RWPE2 (cell line): ENCODE measurements at places on chromosomes 3 and 15.

- no peak overlapping the region for H3K4me3 ChIP-seq
- H3K27ac ChIP-seq: no peak overlapping the region
- H3K27me3 ChIP-seq: no peaks in the 10 kb centered on the region
Measured at GRCh38 chr3:105891101-105891500, 22.3 kb upstream of the CBLB start.

- no peaks in the 10 kb centered on the region for H3K27me3 ChIP-seq
- DNase-seq: no peak
- no peak overlapping the region for H3K4me3 ChIP-seq
- no peaks in the 10 kb centered on the region for H3K36me3 ChIP-seq
- peak overlapping the region; percentile 75 for H3K27ac ChIP-seq
- H3K4me1 ChIP-seq: peaks cover 21% of the 10 kb centered on the region
Measured at GRCh38 chr3:159458982-159459381, 529.7 kb upstream of the IL12A start.

DNA sequence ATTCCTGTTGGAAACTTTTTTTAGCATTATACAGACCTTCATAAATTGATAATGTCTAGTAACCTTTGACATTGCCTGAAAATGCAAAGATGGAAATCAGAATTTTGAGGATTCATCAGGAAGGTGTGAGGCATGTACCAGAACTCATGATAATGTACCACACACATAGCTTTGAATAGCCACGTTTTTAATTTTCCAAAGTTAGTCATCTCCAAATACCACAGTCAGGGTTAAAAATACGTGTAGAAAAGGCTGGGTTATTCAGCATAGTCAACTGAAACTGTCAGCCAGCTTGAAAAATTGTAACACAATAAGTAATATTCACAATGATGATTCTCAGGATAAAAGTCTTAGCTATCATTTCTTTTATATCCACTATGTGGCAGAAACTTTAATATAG is 102.0 kb upstream of the THRB start:
- H3K4me3 ChIP-seq: no peak overlapping the region
- H3K27ac ChIP-seq: peak overlapping the region; percentile 56
- no peaks in the 10 kb centered on the region for H3K27me3 ChIP-seq
- DNase-seq: no peak

DNA sequence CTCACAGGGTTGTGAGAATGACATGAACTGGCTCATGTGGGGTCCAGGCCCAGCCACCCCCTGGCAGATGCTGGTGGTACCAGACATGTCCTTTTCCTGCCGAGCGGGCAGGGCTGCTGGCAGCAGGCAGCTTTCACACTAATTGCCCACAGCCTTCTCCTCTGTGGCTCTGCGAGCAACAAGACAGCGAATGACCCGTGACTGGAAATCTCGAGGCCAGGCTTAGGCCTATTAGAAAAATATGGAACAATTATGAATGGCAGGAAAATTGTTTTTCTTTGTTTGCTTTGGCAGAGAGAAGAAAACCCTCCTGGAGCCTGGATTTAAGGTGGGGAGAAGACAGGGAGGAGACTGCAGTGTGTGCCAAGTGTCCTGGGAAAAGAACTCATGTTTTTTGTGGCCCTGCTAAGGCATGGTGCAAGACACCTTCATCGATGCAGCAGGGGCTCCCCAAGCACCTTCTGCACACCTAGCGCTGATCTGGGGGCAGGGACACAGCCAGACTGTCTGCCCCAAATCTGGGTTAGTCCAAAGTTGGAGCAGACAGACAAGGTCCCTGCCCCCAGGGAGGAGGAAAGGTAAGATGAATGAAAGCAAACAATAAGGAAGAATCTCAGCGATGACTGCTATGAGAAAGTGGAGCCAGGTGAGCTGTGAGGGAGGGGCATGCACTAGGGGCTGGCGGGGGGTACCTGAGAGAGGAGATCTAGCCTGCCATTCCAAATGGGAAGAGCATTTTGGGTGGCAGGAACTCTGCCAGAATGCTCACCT is 193.8 kb upstream of the TLE3 start:
- no peak overlapping the region for H3K27ac ChIP-seq
- no peaks in the 10 kb centered on the region for H3K36me3 ChIP-seq
- H3K4me1 ChIP-seq: peaks cover 6% of the 10 kb centered on the region
- no peak for DNase-seq
- no peaks in the 10 kb centered on the region for H3K27me3 ChIP-seq

DNA sequence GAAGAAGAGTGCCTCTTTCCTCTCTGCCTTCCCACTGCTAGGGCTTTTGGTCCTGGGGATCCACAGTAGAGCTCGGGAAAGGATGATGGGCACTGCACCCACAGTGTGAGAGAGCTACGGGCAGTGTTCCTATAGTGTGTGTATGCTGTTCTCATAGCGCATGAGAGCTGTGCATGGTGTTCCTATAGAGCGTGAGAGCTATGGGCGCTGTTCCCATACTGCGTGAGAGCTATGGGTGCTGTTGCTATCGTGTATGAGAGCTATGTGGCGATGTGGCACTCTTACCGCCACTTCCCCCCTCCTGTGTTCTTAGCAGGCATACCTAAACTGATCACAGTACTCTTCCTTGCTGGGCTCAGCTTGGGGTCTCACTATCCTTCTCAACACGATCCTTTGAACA is 213.5 kb downstream of the EDEM1 start:
- no peak overlapping the region for H3K27ac ChIP-seq
- H3K27me3 ChIP-seq: no peaks in the 10 kb centered on the region
- H3K4me1 ChIP-seq: no peaks in the 10 kb centered on the region
- no peak for DNase-seq

- H3K36me3 ChIP-seq: no peaks in the 10 kb centered on the region
- no peak overlapping the region for H3K4me3 ChIP-seq
- no peak overlapping the region for H3K27ac ChIP-seq
- H3K27me3 ChIP-seq: no peaks in the 10 kb centered on the region
- no peaks in the 10 kb centered on the region for H3K4me1 ChIP-seq
Measured at GRCh38 chr3:60046210-60046609, 996.4 kb upstream of the CFAP20DC start.

- no peaks in the 10 kb centered on the region for H3K27me3 ChIP-seq
- DNase-seq: no peak
- H3K4me3 ChIP-seq: no peak overlapping the region
- H3K36me3 ChIP-seq: no peaks in the 10 kb centered on the region
Measured at GRCh38 chr3:187040516-187041361, 98.6 kb downstream of the RPL39L start.

- H3K36me3 ChIP-seq: no peaks in the 10 kb centered on the region
- DNase-seq: no peak
- no peaks in the 10 kb centered on the region for H3K27me3 ChIP-seq
- H3K4me1 ChIP-seq: no peaks in the 10 kb centered on the region
Measured at GRCh38 chr3:64667138-64667537, 20.7 kb downstream of the ADAMTS9 start.

- H3K4me3 ChIP-seq: no peak overlapping the region
- peaks cover 39% of the 10 kb centered on the region for H3K27me3 ChIP-seq
- DNase-seq: no peak
Measured at GRCh38 chr3:124582621-124583395, 147.4 kb upstream of the UMPS start.

DNA sequence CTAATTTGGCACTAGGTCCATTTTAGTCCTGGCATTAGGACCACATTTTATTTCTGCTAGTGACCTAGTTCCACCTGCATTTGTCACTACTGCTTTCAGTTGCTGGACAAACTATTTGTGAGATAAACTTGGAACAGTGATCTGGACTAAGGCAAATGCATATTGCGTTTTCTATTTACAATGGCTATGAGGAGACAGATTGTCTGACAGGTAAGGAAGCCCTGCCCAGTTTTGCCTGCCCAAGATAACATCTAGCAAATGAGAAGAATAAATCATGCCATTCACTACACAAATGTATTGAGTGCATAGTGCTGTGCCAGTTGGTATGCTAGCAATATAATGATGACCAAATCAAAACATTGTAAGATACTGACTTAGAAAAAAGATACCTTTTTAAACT is 245.7 kb downstream of the GRM7 start:
- DNase-seq: no peak
- no peaks in the 10 kb centered on the region for H3K4me1 ChIP-seq
- no peaks in the 10 kb centered on the region for H3K36me3 ChIP-seq

DNA sequence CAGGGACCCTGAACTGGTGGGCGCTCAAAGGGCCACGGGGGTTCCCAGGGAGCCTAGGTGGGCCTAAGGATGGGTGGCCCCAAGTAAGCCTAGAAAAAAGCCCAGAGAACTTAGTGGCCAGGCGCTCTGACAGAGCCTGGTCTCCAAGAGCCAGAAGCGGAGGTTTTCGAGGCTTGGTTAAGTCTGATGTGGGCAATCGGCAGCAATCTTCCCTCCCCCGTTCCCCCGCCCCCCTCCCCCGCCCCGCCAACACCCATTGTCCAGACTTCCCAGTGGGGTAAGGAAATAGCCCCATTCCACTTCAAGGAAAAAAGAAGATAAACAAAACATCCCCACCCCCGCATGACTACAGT is 6.7 kb downstream of the EOMES start:
- no peak overlapping the region for H3K27ac ChIP-seq
- H3K4me1 ChIP-seq: no peaks in the 10 kb centered on the region
- H3K4me3 ChIP-seq: no peak overlapping the region
- peaks cover 4% of the 10 kb centered on the region for H3K27me3 ChIP-seq
- H3K36me3 ChIP-seq: no peaks in the 10 kb centered on the region
- DNase-seq: no peak

GRCh38 chr15:74311734-74312444 is 55.6 kb downstream of the CYP11A1 start:
- no peaks in the 10 kb centered on the region for H3K4me1 ChIP-seq
- H3K27ac ChIP-seq: no peak overlapping the region
- H3K36me3 ChIP-seq: no peaks in the 10 kb centered on the region
- no peak for DNase-seq
- no peak overlapping the region for H3K4me3 ChIP-seq

DNA sequence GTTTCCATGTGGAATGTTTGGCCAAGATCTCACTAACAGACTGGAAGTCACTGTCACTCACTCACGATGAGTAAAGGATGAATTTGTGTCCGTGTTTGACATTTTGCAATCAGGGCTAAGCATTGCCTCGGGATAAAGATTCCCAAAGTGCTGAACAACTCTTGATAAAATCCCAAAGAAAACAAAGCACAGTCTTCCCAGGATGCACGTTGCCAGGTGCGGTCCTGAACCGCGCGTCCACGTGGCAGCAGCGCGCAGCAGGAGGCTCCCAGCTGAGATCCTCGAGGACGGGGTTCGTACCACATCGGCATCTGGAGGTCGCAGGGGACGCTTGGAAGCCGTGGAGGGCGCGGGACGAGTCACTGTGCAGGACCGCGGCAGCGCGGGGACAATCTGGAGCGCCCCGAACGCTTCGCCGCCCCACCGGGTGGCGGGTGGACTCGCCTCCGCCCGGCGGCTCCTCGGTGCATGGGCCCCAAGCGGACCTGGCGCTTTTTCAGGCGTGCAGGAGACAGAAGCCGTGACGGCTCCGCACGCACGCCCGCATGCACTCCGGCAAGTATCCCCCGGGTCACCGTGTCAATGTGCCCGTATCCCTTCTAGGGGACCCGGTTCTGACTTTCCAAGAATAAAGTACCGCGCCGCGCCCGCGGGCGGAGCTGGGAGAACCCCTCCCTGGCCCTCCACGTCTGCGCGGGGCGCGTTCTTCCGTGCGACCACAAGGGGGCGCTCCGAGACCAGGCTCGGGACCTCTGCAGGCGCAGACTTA is 17.7 kb downstream of the CPN2 start:
- H3K4me1 ChIP-seq: peaks cover 30% of the 10 kb centered on the region
- DNase-seq: no peak
- H3K36me3 ChIP-seq: no peaks in the 10 kb centered on the region

- no peak for DNase-seq
- no peaks in the 10 kb centered on the region for H3K27me3 ChIP-seq
- H3K36me3 ChIP-seq: peaks cover 12% of the 10 kb centered on the region
Measured at GRCh38 chr15:45064386-45064785, 41.4 kb downstream of the SORD start.

DNA sequence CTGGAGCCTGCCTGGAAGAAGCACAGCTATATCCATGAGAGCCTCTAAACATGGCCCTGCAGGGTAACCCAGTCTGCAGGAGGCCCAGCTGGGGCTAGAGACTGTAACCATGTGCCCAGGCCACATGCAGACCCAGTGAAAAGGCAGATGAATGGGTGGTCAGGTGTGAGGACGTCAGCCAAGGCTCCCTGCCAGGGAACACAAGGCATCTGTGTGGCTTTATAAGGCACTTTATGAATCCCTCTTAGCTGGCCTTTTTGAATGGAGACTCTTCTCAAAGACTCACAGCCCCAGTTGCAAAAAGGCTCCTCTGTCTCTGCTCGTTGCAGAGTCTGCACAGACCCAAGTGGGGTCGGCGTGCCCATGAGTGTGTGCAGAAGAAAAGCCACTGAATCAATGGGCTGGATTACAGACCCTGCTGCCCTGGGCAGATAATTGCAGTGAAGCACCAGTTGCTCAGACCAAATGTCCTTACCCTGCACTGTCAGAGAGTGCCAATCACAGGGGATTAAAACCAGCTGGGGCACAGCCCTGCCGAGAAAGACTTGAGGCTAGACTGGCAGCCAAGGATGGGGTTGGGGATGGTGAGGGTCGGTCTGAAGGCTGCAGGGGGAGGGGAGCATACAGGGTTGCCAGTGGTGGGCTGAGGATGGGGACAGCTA is 154.2 kb downstream of the RAB11A start:
- no peak overlapping the region for H3K4me3 ChIP-seq
- no peak overlapping the region for H3K27ac ChIP-seq
- no peaks in the 10 kb centered on the region for H3K27me3 ChIP-seq
- DNase-seq: no peak
- no peaks in the 10 kb centered on the region for H3K36me3 ChIP-seq

DNA sequence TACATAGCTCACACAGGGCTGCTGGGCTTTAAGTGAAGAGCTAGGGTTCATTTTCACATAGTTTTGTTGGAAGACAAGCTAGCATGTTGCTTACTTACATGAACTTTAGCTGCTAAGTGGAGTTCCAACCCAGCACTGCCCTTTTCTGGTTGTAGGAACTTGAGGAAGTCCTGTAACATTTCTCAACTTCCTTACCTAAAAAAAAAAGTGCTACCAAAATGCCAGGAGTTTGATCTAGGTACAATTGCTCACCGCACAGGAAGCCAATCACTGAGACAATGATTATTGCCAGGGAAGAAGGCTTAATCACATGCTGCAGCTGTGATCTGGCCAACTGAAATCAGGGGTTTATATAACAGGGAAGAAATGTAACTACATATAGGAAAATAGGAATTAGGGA is 52.8 kb downstream of the IL12A start:
- no peak overlapping the region for H3K27ac ChIP-seq
- no peaks in the 10 kb centered on the region for H3K4me1 ChIP-seq
- H3K4me3 ChIP-seq: no peak overlapping the region
- peaks cover 6% of the 10 kb centered on the region for H3K27me3 ChIP-seq
- no peaks in the 10 kb centered on the region for H3K36me3 ChIP-seq
- no peak for DNase-seq

GRCh38 chr15:50676799-50677483 is 9.7 kb downstream of the TRPM7 start:
- H3K36me3 ChIP-seq: peaks cover 51% of the 10 kb centered on the region
- no peak overlapping the region for H3K4me3 ChIP-seq
- H3K27ac ChIP-seq: peak overlapping the region; percentile 29
- peaks cover 16% of the 10 kb centered on the region for H3K4me1 ChIP-seq
- no peak for DNase-seq
